ENCODE measurements at places on chromosomes 2 and 18. TPM values are rescaled to one million over a fixed set of nuclear protein-coding genes. Genes with fewer than 3 reads are reported as not detected.

- no peak for DNase-seq
- H3K4me1 ChIP-seq, result peaks cover 21% of the 10 kb centered on the region
- H3K4me3 ChIP-seq, result no peak overlapping the region
- H3K27ac ChIP-seq, result peak overlapping the region; percentile 36
Measured at GRCh38 chr2:218256612-218257350, 4.0 kb upstream of the GPBAR1 start.

- DNase-seq, result no peak
- H3K36me3 ChIP-seq, result no peaks in the 10 kb centered on the region
- no peaks in the 10 kb centered on the region for H3K27me3 ChIP-seq
- peaks cover 14% of the 10 kb centered on the region for H3K4me1 ChIP-seq
Measured at GRCh38 chr18:74795751-74796150, 198.1 kb downstream of the ZNF407 start.

DNA sequence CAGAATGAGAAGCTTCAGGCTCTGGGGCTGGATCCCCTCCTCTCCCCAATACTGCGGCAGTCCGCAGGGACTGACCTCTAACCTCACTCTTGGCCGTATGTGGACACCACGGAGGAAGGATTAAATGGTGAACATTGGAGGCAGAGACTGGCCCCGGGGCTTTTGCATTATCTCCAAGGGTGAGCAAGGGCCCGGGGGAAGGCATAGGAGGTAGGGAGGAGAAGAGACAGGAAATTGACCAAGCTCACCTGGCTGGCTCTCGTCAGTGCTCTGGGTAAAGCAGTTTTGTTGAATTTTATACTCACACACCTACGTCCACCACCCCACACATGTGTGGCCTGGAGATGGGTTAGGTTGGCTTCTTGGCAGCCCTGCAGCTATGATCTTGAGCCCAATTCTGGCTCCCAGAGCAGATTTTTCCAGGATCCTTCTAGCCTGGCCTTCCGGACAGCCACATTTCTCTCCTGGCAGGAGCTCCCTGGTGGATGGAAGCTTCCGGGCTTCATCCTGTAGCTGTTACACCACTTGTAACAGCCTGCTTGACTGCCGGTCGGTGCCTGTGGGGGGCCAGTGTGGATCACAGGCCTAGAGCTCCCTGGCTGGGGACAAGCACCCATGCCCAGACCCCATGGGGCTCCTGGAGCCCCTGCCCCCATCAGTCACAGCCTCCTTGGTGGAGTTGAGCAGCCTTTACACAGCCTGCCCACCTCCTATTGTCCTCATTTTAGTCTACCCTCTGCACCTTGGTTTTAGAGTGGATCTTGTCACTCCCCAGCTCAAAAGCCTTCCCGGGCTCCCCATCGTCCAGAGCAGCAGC lies 7.6 kb downstream of the ITM2C start:
- no peak overlapping the region for H3K4me3 ChIP-seq
- H3K36me3 ChIP-seq, result no peaks in the 10 kb centered on the region
- H3K4me1 ChIP-seq, result peaks cover 32% of the 10 kb centered on the region

- H3K4me1 ChIP-seq, result peaks cover 39% of the 10 kb centered on the region
- H3K4me3 ChIP-seq, result no peak overlapping the region
- peaks cover 13% of the 10 kb centered on the region for H3K27me3 ChIP-seq
- H3K36me3 ChIP-seq, result no peaks in the 10 kb centered on the region
- peak overlapping the region; percentile 74 for H3K27ac ChIP-seq
- peak; percentile 46 for DNase-seq
Measured at GRCh38 chr2:170362871-170363631, 185.1 kb downstream of the MYO3B start.

CNOT11 gene
- 80.7 TPM for total RNA-seq

DNMT3A gene
- total RNA-seq, result 55.9 TPM

CROCC2 gene
- not detected for total RNA-seq

BOK gene
- total RNA-seq, result not detected

All from activated CD4-positive, alpha-beta T cell treated with anti-CD3 and anti-CD28 coated beads, Interleukin-2, amount 10 ng/mL, durations not matched to agents 7 days and 5 days (primary cell).